ENCODE measurements at places on chromosomes 7 and 10. TPM values are rescaled to one million over a fixed set of nuclear protein-coding genes. Genes with fewer than 3 reads are reported as not detected.

DNA sequence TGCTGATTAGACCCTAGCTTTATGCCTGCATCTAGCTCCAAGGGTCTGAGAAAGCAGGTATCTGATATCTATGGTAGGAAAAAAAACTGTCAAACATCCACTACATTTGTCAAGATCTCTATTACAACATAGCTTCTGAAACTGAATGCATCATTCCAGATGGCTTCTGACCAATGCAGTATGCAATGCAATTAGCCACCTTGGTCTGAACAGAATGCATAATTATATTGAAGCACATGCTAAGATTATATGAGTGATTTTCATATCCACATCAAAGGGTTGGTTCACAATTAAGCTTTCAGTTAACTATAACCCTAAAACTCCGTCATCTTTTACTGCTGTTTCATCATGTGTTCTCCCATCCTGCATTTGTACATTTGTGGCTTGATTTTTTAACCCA is 271.4 kb downstream of the POLR1F start:
- DNase-seq: no peak

TUBAL3 gene
- total RNA-seq: not detected

GRCh38 chr7:36304099-36304425 is 85.6 kb upstream of the ANLN start:
- DNase-seq: no peak

DNA sequence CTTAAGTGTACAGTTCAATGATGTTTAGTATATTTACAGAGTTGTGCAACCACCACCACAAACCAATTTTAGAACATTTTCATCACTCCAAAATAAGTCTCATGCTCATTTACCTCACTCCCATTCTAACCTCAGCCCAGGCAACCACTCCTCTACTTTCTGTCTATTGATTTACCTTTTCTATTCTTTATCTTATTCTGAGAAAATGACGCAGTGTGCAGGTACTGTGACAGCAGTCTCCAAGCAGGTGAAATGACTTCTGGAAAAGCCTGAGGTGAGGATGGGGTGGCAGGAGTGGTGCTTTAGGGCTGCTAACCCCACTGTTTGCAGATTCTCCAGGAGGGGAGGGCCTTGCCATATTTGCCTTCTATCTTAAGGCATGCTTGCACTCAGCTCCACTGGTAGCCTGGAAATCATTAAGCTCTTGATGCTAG is 39.5 kb downstream of the GARS1 start:
- no peak for DNase-seq

NODAL gene
- total RNA-seq: not detected

GRCh38 chr10:11887381-11888227 is 64.4 kb downstream of the PROSER2 start:
- no peak for DNase-seq

GRCh38 chr7:147483634-147484292 is 1106.8 kb upstream of the C7orf33 start:
- no peak for DNase-seq

IRF5 gene
- 0.28 TPM for total RNA-seq

PRF1 gene
- total RNA-seq: not detected

- DNase-seq: no peak
Observed at GRCh38 chr7:6453734-6454133, 6.0 kb upstream of the DAGLB start.

CNPY1 gene
- total RNA-seq: not detected

Measured in neural progenitor cell (in vitro differentiated cells).